Melanocyte of skin (primary cell): ENCODE measurements at places on chromosomes 16 and 17. TPM values are rescaled to one million over a fixed set of nuclear protein-coding genes. Genes with fewer than 3 reads are reported as not detected.

Gene DNAH17
- not detected in 2 replicates for total RNA-seq

Gene ABCC6
- 0.34 and 0.36 TPM in 2 replicates for total RNA-seq

Gene TVP23A
- total RNA-seq: 0.46 TPM in 1 of 2 replicates, not detected in the other

Gene KRT9
- not detected in 2 replicates for total RNA-seq

Gene CTDNEP1
- total RNA-seq: 30.3 and 33.8 TPM in 2 replicates

Gene CA5A
- not detected in 2 replicates for total RNA-seq

Gene LUC7L
- total RNA-seq: 30.6 and 50.5 TPM in 2 replicates

Gene MT1F
- 6.2 and 8.7 TPM in 2 replicates for total RNA-seq

Gene ODAD4
- 0.62 and 0.67 TPM in 2 replicates for total RNA-seq

Gene ASGR1
- 0.34 and 0.36 TPM in 2 replicates for total RNA-seq

Gene CDH5
- 0.31 and 0.33 TPM in 2 replicates for total RNA-seq

Gene CTRL
- 0.36 TPM in 1 of 2 replicates, not detected in the other for total RNA-seq

Gene NSRP1
- total RNA-seq: 6.5 and 11.6 TPM in 2 replicates

Gene TMEM204
- 4.9 and 10.3 TPM in 2 replicates for total RNA-seq

Gene ACSM2B
- not detected in 2 replicates for total RNA-seq

Gene CPNE2
- total RNA-seq: 9.1 and 14.7 TPM in 2 replicates

Gene TEKT5
- total RNA-seq: not detected in 2 replicates

Gene MEOX1
- not detected in 2 replicates for total RNA-seq

Gene TBC1D3K
- total RNA-seq: 0.33 TPM in 1 of 2 replicates, not detected in the other

Gene JUP
- 1.7 and 2.2 TPM in 2 replicates for total RNA-seq

Gene HSDL1
- 30.4 and 34.3 TPM in 2 replicates for total RNA-seq

Gene VAT1L
- total RNA-seq: under 0.01 and 0.15 TPM in 2 replicates

Gene SENP3
- 98.6 and 114 TPM in 2 replicates for total RNA-seq

Gene HS3ST3B1
- total RNA-seq: under 0.01 and 0.73 TPM in 2 replicates

Gene CCT6B
- total RNA-seq: 0.67 and 2.6 TPM in 2 replicates

Gene CMTM2
- not detected in 2 replicates for total RNA-seq

Gene SLX1A
- 44.9 and 51.3 TPM in 2 replicates for total RNA-seq

Gene SNN
- 22.1 and 26.0 TPM in 2 replicates for total RNA-seq

Gene CD300E
- total RNA-seq: not detected in 2 replicates

Gene SLC47A1
- total RNA-seq: 9.3 and 9.5 TPM in 2 replicates

Gene KIAA0753
- 20.1 and 22.0 TPM in 2 replicates for total RNA-seq

Gene ASPHD1
- 1.2 and 1.3 TPM in 2 replicates for total RNA-seq

Gene TMEM238L
- not detected in 2 replicates for total RNA-seq

Gene CACNG5
- total RNA-seq: not detected in 2 replicates

Gene HERPUD1
- 69.5 and 70.9 TPM in 2 replicates for total RNA-seq

Gene DNAH2
- under 0.01 TPM in 1 of 2 replicates, not detected in the other for total RNA-seq

Gene CACNG1
- not detected in 2 replicates for total RNA-seq

Gene RAB37
- not detected in 2 replicates for total RNA-seq
